CD4-positive, alpha-beta T cell treated with Interleukin-4 for 1 hour (primary cell): ENCODE measurements at places on chromosomes 12 and 14.

GRCh38 chr12:12877781-12878455 lies 13.4 kb upstream of the GPRC5A start:
- DNase-seq = no peak

GRCh38 chr14:72049462-72049861 lies 117.2 kb downstream of the RGS6 start:
- no peak for DNase-seq

- DNase-seq = peak; percentile 66
Observed at GRCh38 chr12:53499266-53500141, at the start of gene MAP3K12. Gene MAP3K12, minus strand, starts transcription at chr12:53499458. Its CDS starts 12,067 bp downstream, at chr12:53487391.

DNA sequence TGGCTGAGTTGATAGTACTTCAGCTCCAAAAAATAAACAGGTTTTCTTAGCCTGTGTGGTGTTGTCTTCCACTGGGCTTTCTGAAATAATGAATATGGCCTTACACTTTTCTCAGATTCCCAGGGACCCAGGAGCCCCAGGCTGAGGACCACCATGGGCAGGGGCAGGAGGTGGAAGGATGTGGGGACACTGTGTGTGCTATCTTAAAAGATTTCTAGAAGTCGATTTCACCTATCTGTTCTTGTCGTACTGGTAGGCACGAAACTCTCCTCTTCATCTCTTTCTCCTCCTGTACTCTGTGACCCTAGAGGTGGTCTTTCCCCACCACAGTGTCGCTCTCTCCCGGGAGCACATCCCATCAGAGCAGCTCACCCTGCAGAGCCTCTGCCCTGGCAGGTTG lies 107.7 kb upstream of the FKBP4 start:
- no peak for DNase-seq

DNA sequence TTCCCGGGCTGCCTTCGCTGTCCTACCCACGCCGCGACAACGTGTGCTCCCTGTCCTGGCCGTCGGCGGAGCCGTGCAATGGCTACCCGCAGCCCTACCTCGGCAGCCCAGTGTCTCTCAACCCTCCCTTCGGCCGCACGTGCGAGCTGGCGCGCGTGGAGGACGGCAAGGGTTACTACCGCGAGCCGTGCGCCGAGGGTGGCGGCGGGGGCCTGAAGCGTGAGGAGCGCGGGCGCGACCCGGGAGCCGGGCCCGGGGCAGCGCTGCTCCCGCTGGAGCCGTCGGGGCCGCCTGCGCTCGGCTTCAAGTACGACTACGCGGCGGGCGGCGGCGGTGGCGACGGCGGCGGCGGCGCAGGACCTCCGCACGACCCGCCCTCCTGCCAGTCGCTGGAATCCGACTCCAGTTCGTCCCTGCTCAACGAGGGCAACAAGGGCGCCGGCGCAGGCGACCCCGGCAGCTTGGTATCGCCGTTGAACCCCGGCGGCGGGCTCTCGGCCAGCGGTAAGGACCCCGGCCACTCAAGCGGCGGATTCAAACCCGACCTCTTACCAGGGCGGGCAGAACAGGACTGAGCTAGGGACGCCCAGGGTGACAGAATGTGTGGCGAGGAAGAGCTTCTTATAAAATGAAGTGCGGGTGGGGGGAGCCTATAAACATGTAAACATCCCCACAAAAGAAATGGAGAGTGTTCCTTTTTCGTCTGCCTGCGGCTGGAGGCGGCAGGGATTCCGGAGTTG lies 503 bp downstream of the HOXC12 start:
- DNase-seq = no peak

DNA sequence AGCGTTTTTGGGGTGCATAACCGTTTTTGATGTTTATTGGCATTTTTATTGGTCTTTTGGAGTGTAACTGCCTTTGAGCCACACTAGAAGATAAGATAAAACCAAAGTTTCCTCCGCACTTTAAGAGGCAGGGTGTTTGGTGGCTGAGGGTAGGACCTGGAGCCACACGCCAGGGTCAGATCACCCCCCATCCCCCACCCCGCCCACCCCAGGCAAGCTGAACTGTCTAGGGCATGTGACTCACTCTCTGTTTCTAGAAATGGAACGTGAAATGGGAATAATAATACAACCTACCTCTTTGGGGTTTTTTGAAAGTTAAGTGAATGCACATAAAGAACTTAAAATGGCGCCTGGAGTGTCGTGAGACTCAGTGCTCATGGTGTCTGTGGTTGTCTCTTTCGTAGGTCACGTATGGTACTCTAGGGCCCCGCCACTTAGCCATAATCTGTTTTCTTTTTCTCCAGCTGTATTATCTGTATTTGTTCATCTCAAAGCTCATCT lies 56.0 kb downstream of the PPP2R5C start:
- peak; percentile 74 for DNase-seq

DNA sequence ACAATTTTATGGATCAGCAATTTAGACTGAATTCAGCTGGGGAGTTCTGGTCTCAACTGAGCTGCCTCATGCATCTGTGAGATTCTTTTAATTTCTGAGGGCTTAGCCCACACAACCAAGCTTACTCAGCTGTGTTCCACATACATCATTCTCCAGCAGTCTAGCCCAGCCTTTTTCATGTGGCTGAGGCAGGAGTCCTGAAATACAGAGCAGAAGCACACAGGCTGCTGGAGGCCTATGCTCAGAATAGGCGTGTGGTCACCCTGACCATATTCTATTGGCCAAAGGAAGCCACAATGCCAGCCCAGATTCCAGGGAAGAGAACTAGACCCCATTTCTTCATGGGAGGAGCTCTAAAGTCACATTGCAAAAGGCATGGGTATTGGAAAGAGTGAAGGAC lies 72.3 kb upstream of the DHRS4 start:
- DNase-seq = no peak

GRCh38 chr12:50925342-50925651 lies 27.0 kb upstream of the HIGD1C start:
- DNase-seq = no peak

GRCh38 chr14:65191716-65192115 lies 89.4 kb upstream of the MAX start:
- DNase-seq = no peak

DNA sequence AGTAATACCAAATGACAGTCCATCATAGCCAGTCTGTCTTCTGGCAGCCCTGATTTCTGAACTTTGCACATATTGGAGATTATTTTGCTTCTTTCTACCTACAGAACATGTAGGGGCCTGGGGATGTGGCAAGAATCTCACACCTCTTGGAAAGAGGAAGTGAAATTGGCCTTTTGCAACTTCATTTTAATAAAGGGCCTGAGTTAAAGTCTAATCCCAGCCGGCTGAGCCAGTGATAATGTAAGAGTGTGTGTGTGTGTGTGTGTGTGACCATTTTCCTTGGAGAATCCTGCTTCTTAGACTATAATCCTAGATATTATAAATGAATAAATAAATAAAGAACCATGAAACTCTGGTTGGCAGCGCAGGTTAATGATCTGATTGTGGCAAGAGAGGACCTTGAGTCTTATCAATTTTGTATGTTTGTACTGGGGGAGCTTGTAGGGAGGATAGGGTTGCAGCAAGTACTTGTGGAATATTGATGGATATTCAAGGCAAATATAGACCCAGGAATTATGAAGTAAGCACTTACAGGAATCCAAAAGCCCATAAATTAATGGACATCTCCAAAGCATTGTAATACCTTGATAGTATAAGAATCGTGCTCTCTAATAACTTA lies 233.2 kb upstream of the AMIGO2 start:
- peak; percentile 33 for DNase-seq

- no peak for DNase-seq
Observed at GRCh38 chr12:130126023-130126432, 36.2 kb upstream of the FZD10 start.
